Amniotic stem cell (primary cell): ENCODE measurements at places on chromosomes 16 and 17.

DNA sequence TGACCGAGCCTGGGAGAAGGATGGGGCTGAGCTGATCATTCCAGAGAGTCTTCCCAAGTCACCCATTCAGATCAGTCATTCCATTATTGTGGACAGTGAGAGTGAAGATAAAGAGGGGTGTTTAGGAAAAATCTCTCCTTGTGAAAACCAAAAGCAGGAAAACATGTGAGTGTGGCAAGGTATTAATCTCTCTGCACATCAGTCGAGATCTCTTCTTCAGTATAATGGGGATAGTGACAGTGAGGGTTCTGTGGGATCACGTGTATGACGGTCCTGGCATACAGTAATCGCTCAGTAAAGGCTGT, 35.4 kb downstream of the CHD9 start:
- no peak for DNase-seq

- no peak for DNase-seq
Measured at GRCh38 chr17:72284806-72285205, 164.0 kb downstream of the SOX9 start.

- DNase-seq, result no peak
Measured at GRCh38 chr17:68832109-68832802, 122.9 kb downstream of the ABCA8 start.

DNA sequence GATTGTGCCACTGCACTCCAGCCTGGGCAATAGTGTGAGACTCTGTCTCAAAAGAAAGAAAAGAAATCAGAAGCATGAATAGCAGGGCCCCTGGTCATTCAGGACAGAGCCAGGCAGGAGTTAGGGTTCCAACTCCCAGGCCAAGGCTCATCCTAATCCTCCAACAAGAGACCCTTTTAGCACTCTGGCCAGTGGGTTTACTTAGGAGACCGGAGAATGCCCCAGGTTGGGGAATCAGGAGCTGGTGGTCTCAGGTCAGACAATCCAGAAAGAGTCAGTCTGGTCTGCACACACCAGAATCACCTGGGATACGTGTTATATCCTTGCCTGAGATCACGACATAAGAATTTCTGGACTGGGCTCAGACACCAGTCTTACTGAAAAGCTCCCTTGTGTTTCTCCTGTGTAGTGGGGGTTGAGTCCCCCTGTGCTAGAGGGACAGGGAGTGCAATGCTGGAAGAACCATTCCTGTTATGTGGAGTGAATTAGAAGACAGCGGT, 48.7 kb downstream of the CCDC42 start:
- DNase-seq, result no peak

GRCh38 chr16:67474551-67475455, 6.2 kb downstream of the ATP6V0D1 start:
- no peak for DNase-seq

DNA sequence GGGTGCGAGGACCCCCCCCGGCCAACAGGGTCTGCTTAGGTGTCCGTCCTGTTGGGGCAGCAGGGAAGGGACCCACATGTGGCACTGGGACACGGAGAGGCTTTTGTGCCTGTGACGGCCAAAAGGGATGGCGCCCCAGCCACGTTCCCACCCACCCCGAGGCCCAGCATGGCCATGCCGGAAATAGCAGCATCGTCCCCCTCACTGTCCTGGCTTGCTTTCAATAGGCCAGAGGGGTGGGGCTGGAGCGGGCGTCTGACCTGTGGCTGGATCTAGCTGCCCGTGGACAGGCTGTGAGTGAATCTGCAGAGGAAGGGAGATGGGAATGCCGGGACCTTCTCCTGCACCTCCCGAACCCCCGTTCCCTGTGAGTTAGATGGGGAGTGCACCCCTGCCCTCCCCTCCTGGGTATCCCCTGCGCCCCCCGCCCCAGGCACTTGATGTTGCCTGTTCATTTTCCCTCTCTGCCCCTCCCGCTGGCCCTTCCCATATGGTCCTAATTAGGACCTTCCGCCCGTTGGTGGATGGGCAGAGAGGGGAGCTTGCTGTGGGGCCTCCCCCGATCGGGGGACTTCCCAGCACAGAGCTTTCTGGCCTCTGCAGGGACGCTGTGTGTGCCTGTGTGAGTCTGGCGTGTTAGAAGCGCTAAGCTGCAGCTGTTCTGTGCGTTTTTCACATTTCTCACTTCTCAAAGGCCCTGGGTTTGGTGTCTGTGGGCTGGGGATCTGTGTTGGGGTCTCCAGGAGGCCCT, 292.8 kb downstream of the SEC14L1 start:
- no peak for DNase-seq

- no peak for DNase-seq
Measured at GRCh38 chr17:22251498-22251897, 559.2 kb downstream of the KCNJ18 start.

DNA sequence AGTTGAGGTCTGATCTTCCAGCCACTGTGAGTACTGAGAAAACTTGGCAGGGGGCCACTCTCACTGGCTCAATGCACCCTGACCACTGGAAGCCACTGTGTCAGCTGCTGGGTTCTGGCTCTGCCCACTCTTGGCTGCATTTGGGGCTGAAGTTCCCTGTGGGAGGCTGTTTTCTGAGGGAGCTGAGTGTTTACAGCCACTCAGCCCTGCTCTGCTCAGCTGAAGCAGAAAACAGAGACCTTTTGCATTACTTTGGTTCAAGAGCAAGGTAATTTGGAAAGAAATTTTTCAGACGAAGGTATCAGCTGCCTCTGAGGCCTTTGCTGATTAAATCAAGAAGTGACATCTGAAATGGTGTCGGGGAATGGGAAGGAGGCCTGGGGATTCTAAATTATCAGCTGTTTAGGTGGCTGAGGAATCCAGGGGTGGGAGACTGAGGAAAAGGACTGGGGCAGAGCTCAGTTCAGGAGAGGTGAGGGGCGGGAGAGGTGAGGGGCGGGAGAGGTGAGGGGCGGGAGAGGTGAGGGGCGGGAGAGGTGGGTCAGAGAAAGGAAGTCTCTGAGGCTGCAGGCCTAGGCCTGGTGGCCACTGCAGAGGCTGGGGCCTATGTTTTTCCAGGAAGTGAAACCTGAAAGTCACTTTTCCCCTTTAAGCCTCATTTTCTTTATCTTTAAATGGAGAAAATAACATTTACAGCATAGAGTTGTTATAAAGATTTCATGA, at the start of gene ACSM5:
ACSM5 (plus strand) TSS at position 137 of the 723 bp plus-strand sequence. CDS start 1,951 bp downstream, outside the sequence.
- no peak for DNase-seq

- peak; percentile 37 for DNase-seq
Measured at GRCh38 chr17:82216301-82217119, 3.9 kb upstream of the CCDC57 start.

- no peak for DNase-seq
Measured at GRCh38 chr17:1039511-1040215, 42.7 kb downstream of the TIMM22 start.

DNA sequence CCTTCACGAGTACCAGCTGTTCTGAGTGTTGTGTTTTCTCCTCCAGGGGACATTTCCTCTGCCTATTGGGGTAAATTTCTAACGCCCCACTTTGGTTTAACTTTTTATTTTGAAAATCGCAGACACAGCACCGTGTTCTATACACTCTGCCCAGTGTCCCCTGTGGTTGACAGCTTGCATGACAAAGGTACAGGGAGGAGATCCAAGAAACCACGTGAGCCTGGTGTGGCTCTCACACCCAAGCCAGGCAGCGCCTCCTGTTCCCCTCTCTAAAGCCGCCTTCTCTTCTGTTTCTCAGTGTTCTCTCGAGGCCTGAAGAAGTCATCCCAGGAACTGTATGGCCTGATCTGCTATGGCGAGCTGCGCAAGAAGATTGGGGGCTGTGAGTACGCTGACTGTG, 25.4 kb downstream of the CRAMP1 start:
- no peak for DNase-seq

- DNase-seq, result no peak
Measured at GRCh38 chr16:88650749-88651275, at the start of gene CYBA. TSS of gene CYBA (minus strand) at chr16:88651053. CDS start at chr16:88651013, 40 bp downstream.

GRCh38 chr16:31453255-31454204, 5.8 kb upstream of the ARMC5 start:
- no peak for DNase-seq
